Renal cortical epithelial cell (primary cell): ENCODE measurements at places on chromosomes 3 and 15. TPM values are rescaled to one million over a fixed set of nuclear protein-coding genes. Genes with fewer than 3 reads are reported as not detected.

Gene PLA2G4D
- total RNA-seq, result not detected in 2 replicates

Gene SUSD5
- 0.45 and 1.0 TPM in 2 replicates for total RNA-seq

DNA sequence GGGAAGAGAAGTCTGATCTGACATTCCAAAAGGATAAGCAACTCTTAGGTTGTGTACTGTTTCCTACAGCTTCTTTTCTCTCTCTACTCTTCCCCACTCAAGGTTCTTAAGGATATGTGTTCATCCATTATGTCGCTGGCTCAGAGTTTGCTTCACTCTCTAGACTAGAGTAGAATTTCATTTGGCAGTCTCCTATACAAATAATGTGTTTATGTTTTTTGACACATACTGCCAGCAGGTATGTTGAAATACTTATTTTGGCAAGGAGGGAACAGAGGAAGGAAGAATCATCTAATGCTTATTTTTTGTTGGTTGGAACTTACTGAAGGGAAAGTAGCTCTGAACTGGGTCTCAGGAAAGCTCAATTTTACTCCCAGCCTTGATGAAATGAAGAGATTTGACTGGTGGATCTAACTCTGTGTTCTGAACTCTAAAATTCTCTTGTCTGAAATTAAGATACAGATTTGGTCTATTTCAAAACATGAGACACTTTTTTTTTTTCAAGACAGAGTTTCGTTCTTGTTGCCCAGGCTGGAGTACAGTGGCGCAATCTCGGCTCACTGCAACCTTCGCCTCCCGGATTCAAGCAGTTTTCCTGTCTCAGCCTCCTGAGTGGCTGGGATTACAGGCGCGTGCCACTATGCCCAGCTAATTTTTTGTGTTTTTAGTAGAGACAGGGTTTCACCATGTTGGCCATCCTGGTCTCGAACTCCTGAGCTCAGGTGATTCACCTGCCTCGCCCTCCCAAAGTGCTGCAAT, 7.6 kb upstream of the EMC3 start:
- no peak for DNase-seq

DNA sequence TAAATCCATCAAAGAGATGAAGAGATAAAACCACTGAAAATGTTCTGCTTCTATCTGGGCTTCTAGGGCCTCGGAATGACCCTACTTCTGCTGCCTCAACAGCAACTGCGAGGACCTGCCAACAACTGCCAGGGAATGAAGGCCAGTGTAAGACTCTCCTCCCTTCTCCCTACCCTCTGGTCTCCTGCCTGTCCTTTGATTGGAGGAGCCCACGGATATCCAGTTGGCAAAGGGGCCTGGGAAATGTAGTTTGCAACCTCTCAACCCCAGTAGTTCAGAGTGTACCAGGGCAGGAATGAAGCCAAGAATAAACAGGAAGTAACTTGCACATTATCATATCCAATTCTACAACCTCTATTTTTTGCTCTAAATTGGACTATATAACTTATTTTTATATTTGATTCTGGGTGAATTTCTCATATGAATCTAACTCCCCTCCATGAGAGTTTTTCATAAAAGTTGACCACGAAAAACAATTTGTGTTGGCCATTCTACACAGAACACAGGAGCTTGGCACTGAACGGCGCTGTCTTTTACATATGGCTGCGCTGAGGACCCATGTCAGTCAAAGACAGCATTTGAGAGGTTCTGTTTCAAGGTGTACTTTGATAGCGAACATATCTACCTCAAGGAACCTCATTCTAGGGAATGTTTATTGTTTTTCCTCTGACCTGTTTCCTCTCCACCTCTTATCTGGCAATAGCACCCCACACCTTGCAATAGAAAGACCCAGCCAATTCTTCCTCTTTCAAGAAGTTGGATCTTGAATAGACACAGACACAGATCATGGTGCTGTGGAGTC, 91.1 kb upstream of the RNF7 start:
- peak; percentile 64 for DNase-seq

DNA sequence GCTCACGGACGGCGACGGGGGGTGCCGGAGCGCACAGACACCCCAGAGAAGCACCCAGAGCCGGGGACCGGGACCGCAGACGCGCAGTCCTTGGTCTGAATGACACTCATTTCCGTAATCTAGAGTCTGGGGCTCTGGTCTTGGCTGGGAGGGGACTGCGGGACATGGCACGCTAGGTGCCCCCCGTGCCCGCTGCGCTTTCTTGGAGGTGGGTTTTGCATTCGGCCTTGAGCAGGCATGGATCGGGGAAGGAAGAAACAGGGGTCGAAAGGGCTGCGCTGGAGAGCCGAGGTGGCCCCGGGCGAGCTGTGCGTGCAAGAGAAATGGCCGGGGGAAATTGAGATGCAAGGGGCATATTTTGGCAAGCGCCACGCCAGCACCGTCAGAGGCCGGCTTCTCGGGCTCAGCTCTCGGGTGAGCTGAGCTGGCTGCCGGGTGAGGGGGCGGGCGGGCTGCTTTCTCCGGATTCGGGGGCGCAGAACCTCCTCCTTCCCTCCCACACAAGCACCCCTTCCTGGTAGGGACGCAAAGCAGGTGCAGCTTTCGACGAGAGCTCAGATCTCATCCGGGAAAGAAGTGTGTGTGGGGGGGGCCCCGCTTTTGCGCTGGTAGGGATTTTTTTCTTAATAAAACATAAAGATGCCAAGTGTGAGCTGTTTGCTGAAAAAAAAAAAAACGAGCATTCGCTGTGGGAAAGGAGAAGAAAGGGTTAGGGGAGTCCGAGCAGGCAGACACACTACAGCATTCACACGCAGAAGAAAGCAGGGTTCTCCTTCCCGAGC, 963 bp upstream of the NTRK3 start:
- no peak for DNase-seq

- DNase-seq, result peak; percentile 18
These were observed 50.4 kb downstream of the TFDP2 start for GRCh38 chr3:142098964-142099363.

GRCh38 chr3:72690629-72691028, 157.6 kb downstream of the SHQ1 start:
- no peak for DNase-seq

- DNase-seq, result peak; percentile 52
These were observed 6.0 kb upstream of the SLC28A1 start for GRCh38 chr15:84878504-84878903.

DNA sequence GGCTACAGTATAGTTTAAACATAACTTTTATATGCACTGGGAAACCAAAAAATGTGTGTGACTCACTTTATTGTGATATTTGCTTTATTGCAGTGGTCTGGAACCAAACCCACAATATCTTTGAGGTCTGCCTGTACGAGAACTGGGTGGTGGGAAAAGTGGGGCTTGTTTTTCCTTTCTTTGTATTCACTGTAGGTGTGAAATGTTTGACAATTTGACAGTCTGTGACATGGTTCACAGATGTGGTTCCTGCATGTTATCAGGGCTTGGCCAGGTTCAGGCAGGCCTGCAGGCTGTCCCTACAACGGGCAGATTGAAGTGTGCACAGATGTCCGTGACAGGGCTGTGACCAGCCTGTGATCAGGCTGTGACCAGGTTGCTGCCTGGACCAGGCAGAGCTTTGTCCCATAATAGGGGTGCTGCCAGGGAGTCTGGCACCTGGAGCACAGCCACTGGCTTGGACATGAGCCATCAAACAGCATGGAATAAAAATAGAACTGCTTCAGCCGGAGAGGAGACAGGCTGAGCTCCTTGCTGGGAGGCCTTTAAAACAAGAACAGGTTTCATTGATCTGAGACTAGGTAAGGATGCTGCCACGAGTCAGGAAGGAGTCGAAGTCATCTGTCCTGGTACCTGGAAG, 61.0 kb downstream of the KLF13 start:
- DNase-seq, result peak; percentile 59
